ENCODE measurements at places on chromosomes 11 and 22.

DNA sequence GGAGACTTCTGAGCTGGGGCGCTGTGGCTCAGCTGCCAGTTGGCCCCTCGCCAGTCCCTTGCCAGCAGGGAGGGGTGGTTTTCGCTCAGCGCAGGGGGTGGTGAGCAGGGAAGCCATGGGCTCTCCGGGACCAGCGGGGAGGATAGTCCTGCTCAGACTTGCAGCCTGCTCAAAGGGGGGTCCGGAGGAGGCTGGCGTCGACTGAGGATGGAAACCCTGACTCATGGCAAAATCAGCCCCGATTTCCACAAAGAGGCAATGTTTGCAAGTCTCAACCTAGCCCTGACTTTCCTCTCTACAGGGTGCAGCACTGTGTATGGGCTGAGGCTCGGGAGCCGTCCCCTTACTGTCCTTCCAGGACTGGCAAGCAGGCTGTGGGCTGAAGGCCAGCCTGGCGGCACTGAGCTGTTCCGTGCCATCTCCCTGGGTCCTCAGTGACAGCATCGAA lies 35.1 kb downstream of the FBLN1 start:
- peak; percentile 91 for DNase-seq

DNA sequence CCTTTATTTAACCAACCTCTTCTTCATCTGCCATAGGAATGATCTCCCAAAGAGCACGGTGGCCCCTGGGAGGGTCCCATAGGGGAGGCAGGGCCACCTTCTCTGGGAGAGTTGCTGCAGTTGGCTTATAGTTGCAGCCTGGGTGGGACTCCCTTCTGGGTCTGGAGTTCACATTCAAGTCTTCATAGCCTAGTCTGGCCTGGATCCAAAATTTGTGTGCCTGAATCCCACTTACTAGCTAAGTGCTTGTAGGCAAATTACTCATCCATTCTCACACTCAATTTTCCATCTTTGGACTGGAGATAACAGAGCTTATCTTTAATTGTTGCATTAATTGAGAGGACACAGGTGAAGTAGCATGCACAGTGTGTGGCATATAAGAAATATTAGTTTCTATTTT lies 163.6 kb downstream of the GRIK4 start:
- DNase-seq: no peak

DNA sequence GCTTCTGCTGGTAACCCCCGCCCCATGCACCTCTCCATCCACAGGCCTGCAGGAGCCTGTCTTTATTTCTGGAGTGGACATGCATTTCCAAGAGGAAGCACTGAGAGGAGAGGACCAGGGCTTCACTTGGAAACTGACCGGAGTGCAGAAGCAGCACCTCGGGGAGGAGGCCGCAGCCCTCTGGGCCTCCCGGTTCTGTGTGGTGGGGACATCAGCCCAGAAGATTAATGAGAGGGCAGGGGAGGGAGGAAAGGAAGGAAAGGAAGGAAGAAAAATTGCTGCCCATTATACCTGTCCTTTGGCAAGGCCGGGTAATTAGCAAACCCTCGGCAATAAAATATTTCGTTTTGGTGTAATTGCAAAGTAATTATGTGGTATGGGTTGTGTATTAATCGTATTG lies 97.0 kb downstream of the TP53I11 start:
- DNase-seq: peak; percentile 49

- DNase-seq: no peak
Measured at GRCh38 chr11:67541198-67541597, 18.0 kb upstream of the CABP2 start.

- DNase-seq: no peak
Measured at GRCh38 chr11:46335890-46336562, 11.2 kb upstream of the DGKZ start.

DNA sequence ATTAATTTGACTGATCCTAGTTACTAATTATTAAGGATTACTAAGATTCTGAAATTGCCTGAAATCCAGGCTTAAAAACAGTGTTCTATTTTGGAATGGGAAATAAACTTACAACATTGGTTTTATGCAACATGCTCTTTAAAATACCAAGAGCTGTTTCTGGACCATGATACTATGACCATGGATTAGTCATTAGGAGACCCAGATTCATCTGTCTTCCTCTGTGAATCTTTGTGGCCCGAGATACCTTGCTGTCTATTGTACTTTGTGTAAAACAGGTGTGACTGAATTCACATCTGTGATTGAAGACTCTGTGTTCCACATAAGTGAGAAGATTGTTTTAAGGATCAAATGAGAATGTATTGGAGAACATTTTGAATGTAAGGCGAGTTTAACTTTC lies 98.8 kb downstream of the HSD17B12 start:
- DNase-seq: no peak

DNA sequence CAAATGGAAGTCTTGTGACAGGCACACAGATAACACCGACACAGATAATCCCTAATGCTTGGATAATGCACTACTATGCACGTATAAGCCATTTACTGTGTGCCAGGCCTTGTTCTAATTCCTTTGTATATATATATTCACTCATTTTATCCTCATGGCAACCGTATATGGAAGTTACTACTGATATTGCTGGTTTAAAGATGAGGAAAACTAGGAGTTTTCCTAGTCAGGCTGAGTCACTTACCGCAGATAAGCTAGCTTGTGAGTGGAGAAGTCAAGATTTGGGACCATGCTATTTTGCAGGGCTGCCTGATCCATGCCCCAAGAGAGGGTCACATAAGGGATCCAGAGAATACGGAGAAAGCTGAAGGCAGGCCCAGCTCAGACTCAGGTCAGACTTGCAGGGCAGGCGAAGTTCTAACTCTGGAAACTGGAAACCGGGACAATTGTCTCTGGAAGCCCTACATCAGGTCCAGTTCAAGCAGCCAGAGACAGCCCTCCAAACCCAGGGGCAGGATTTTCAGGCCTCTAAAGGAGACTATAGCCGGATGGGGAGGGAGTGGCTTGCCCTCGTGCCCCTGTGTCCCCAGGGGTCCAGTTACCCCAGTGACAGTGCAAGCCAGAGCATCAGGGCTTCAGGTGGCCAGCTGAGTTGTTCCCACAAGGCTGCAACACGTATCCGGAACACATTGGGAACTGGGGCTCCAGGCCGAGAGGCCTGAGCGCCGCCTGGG lies 534.8 kb downstream of the INSC start:
- DNase-seq: no peak

DNA sequence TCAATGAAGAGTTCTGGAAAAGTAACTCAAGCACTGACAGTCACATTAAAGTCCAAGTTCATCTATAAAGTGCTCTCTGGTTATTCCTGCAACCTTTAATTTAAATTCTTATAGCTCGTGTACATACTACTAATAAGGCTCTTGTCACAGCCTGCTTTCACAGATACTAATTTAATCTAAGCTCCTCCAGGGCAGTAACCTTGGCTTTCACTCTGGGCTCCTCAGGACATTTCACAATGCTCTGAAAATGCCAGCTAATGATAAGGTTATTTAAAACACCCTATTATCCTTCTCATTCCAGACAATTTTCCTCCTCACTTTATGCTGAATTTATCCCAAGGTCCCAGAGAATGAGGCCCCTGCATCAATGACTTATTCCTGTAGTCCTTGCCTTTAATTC lies 242.7 kb upstream of the CCDC90B start:
- DNase-seq: no peak

- peak; percentile 95 for DNase-seq
Measured at GRCh38 chr22:42688241-42689211, 32.1 kb downstream of the A4GALT start.

- DNase-seq: peak; percentile 76
Measured at GRCh38 chr11:77201991-77202841, 74.2 kb downstream of the MYO7A start.

GRCh38 chr22:28095316-28096095 lies 176.4 kb upstream of the PITPNB start:
- no peak for DNase-seq

GRCh38 chr11:12512826-12513395 lies 135.5 kb downstream of the PARVA start:
- DNase-seq: peak; percentile 50

DNA sequence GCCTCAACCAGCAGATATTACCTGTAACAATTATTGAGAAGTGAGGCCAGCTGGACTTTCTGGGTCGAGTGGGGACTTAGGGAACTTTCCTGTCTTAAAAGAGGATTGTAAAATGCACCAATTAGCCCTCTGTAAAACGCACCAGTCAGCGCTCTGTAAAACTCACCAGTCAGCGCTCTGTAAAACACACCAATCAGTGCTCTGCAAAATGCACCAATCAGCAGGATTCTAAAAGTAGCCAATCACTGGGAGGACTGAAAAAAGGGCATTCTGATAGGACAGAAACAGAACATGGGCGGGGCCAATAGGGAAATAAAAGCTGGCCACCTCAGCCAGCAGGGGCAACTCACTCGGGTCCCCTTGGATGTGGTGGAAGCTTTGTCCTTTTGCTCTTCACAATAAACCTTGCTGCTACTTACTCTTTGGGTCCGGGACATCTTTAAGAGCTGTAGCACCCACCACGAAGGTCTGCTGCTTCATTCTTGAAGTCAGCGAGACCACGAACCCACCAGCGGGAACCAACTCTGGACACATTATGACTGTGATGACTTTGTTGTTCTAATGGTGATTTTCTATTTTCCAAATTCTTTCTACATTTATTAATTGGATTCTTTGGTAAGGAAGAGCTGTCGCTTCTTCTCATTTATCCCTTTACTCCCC lies 40.2 kb upstream of the FGF3 start:
- no peak for DNase-seq

- no peak for DNase-seq
Measured at GRCh38 chr11:63179432-63180041, 35.5 kb upstream of the SLC22A24 start.
